ENCODE measurements at places on chromosomes 11 and 22.

DNA sequence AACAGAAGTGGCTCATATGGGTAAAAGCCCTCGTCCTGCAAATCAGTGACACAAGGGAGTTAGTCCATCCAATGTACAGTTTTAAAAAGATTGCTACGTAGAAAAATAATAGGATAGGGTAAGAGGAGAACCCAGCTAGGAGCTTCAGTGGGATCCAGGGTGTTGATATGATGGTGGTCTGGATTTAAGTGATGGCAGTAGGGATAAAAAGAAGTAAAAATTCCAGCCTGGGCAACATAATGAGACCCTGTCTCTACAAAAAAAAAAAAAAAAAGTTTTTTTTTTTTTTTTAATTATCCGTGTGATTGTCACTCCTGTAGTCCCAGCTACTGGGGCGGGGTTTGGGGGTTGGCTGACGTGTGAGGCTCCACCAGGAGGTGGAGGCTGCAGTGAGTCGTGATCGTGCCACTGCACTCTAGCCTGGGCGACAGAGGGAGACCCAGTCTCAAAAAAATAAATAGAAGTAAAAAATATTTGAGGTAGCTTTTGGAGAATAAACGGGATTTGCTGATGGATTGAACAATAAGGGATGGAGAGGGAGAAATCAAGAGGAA, 7.0 kb upstream of the L3MBTL2 start:
- no peak for DNase-seq

GRCh38 chr11:66717925-66718319, 11.1 kb downstream of the SPTBN2 start:
- DNase-seq, result no peak

DNA sequence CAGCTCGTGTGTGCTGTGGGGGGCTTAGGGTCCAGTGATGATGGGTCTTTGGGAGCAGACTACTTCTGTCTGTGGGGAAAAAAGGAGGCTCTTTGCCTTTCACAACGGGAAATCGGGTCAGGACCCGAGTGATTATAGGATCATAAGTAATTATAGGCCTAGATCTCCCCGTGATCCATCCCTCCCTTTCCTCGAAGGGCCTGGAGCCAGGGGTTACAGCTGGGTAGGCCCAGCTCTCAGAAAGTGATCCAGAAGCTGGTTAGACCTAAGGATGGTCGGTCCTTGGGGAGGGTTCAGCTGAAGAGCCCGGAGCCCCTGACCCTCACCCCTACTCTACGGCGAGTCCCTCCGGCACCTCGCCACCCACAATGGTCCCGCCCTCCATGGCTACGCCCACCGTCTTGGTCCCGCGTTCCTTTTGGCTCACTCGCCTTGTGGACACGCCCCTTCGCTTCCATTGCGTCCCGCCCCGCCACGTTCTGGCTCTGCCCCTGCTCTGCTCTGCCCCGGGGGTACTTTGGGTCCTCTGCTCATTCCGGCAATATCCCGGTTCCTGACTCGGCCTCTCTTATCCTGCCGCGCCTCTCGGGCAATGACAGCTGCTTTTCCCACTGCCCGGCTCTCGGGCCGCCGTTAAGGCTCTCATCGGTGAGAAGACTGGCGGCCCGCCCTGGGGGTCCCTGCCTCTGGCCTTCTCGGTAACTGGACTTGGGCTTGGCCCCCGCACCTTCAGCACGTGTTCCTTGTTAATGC, 5.0 kb downstream of the IGSF22 start:
- DNase-seq, result peak; percentile 89

- DNase-seq, result no peak
These were observed 3.9 kb downstream of the RHBDD3 start for GRCh38 chr22:29263791-29264276.

- no peak for DNase-seq
These were observed 38.9 kb upstream of the EED start for GRCh38 chr11:86205421-86206336.

GRCh38 chr11:27933992-27934829, 173.7 kb downstream of the KIF18A start:
- DNase-seq, result no peak

- no peak for DNase-seq
These were observed 2.9 kb downstream of the TPCN2 start for GRCh38 chr11:69051381-69052342.

GRCh38 chr22:27445881-27446280, 355.7 kb downstream of the MN1 start:
- DNase-seq, result no peak

GRCh38 chr11:108112057-108112456, 9.3 kb upstream of the ACAT1 start:
- DNase-seq, result no peak

DNA sequence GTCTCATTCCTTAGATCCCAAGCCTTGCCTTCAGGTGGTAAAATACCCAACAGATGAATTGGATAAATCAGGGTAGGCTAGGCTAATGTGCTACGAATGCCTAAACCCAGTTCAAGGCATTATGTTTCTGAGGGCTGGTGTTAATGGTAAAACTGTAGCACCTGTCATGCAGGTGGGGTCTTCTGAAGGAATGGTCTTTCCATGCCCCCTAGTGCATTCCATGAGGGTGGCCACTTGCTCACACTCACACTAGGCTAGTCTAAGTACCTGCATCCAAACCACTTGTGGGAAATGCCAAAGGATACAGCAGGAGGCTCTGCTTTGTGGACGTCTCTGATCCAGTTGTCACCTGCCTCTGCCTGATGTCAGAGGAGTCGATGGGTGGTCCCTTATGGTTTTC, 24.2 kb upstream of the UCP3 start:
- DNase-seq, result no peak

DNA sequence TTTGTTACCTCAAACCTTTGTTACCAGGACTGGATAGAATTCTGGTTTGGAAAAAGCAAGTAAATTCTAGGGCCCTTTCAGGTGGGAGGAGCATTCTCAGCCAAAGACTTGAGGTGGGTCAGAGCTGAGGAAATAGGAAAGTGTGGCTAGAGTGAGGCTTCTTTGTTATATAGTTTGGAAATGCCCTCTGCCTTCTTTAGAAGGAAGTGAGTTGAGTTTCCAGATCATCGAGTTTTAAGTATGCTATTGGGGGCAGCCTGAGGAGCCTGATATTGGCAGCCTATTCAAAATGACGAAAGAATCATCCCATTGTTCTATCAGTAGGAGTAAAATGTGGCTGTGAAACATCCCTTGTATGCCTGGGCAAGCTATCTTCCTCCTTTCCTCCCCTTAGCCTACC, 134.1 kb downstream of the ARHGAP42 start:
- DNase-seq, result no peak

DNA sequence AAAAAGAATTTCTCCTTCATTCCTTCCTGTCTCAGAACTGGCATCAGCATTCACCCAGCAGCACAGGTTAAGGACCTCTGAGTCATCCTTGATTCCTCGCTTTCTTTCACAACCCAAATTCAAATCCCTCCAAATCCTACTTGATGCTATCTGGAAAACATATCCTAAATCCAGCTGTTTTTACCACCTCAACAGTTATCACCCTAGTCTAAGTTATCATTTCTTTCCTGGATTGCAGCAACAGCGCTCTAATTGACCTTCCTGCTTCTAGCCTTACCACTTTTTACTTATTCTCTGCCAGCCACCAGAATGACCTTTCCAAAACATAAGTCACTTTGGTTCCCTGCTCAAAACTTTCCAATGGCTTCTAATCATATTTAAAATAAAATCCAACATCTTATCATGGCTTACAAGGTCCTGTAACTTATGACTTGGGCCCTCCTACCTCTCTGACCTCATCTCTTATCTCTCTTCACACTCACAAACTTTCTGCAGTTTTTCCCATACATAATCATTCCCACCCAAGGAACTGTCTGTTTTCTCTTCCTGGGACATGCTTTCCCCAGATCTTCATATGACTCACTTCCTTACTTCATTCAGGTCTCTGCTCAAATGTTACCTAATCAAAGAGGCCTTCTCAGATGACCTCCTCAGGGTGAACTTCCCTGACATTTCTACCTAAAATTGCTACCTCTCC, 119.4 kb downstream of the TTC28 start:
- DNase-seq, result no peak

GRCh38 chr11:102555091-102555490, 24.5 kb upstream of the MMP7 start:
- no peak for DNase-seq

DNA sequence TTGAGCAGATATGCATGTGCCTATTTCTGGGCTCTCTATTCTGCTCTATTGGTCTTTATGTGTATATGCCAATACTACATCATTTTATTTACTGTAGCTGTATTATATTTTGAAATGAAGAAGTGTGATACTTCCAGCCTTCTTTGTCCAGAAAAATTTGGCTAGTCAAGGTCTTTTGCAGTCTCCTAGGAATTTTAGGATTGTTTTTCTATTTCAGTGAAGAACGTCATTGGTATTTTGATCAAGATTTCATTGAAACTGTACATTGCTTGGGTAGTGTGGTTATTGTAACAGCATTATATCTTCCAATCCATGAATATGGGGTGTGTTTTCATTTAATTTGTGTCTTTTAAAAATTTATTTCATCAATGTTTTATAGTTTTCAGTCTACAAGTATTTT, 400.3 kb downstream of the AASDHPPT start:
- no peak for DNase-seq

GRCh38 chr11:34135439-34135838, 30.0 kb downstream of the NAT10 start:
- DNase-seq, result no peak

GRCh38 chr22:38167988-38168407, 13.6 kb downstream of the PLA2G6 start:
- DNase-seq, result no peak

- DNase-seq, result no peak
These were observed 13.9 kb downstream of the CCDC157 start for GRCh38 chr22:30370641-30371230.

DNA sequence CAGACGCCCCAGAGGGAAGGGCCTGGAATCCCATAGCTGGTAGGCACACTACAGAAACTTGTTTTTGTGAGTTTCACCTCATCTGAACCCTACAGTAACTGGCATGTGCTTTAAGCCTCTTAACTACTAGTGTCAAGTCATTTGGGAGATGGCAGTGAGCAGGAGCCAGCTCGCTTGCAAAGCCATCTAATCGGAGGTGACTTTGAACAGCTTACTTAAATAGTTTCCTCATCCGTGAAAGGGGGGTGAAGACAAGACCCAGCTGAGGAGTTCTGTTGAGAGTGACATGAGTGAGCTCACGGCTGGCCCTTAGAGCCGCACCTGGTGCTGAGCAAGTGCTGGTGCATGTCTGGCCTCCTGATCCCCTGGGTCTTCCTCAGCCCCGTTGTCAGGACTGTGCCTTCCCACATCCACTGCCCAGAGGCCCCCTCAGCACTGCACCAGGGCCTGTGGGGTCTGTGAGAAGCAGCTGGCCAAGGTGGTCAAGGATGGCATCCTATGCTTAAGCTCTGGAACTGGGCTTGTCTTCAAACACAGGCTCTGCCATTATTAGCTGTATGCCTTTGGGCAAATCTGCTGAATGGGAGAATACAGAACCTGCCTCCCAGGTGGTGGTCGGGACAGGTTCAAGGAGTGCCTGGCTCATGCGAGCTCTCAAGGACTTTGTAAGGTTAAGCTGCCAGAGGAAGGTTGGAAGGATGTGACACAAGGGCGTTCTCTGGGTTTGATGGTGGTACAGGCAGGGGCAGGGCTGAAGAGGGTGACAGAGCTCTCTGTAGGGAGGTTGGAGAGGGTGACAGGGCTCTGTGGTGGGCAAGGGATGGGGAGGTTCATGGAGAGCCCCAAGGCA, 27.3 kb downstream of the INCENP start:
- no peak for DNase-seq

GRCh38 chr11:17244046-17244445, 32.5 kb upstream of the NUCB2 start:
- no peak for DNase-seq

- no peak for DNase-seq
These were observed 194.0 kb downstream of the FAM181B start for GRCh38 chr11:82539669-82540068.

- DNase-seq, result no peak
These were observed 457 bp downstream of the SSTR3 start for GRCh38 chr22:37211866-37212173.

GRCh38 chr22:43535741-43536140, 123.9 kb downstream of the MPPED1 start:
- no peak for DNase-seq

- no peak for DNase-seq
These were observed 38.7 kb downstream of the RTN3 start for GRCh38 chr11:63719987-63720386.

DNA sequence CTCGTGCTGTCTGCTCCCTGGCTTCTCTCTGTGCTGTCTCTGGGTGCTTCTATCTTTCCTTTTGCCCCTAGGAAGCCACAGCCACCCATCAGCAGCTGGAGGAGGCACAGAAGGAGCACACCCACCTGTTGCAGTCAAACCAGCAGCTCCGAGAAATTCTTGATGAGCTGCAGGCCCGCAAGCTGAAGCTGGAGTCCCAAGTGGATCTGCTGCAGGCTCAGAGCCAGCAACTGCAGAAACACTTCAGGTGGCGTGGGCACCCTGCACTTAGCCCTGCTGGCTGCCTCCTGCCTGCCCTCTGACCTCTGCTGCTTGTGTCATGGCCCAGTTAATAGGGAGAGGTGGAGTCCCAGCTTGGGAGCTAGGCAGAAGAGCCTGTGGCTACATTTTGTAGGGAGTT, 67.8 kb downstream of the CEP164 start:
- no peak for DNase-seq

GRCh38 chr22:36097880-36098279, 62.7 kb downstream of the APOL3 start:
- no peak for DNase-seq

- DNase-seq, result no peak
These were observed 910.1 kb upstream of the FAT3 start for GRCh38 chr11:91314521-91314920.

- DNase-seq, result no peak
These were observed 105.7 kb upstream of the B3GAT1 start for GRCh38 chr11:134517621-134518293.

DNA sequence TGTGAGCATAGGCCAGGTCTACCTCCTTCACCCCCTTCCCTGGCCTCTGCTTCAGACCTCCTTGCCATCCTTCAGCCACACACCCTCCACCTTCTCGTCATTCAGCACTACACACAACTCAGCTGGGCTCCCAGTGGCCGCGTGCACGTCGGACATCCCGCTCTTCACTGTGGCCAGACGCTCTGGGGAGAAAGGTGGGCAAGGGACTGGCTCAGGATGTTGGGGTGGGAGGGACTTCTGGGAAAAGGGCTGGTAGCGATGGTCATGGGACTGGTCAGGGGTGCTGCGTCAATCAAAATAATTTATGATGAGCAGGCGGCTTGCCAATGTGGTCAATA, 11.6 kb downstream of the IGSF22 start:
- DNase-seq, result no peak

Data from iPS DF 6.9 (cell line).